ENCODE measurements at places on chromosomes 6 and 20. TPM values are rescaled to one million over a fixed set of nuclear protein-coding genes. Genes with fewer than 3 reads are reported as not detected.

Gene CST2
- 17.5 TPM for total RNA-seq

Gene RRAGD
- total RNA-seq: 3.8 TPM

Gene SAPCD1
- total RNA-seq: 0.79 TPM

Gene VSX1
- total RNA-seq: not detected

Gene RAB23
- 46.0 TPM for total RNA-seq

Gene SLC32A1
- total RNA-seq: not detected

Gene MACROD2
- total RNA-seq: 0.85 TPM

Gene FAM217A
- total RNA-seq: not detected

Gene C6orf15
- total RNA-seq: not detected

Gene TCF15
- not detected for total RNA-seq

Gene PPP1R3D
- total RNA-seq: 6.5 TPM

Gene KIAA1755
- 4.7 TPM for total RNA-seq
